Colonic mucosa (tissue), 4 donors: ENCODE measurements at places on chromosomes 6 and 20. TPM values are rescaled to one million over a fixed set of nuclear protein-coding genes. Genes with fewer than 3 reads are reported as not detected.

GRCh38 chr20:38033330-38034107 is at the start of the genes RPRD1B and TTI1:
Gene RPRD1B (plus strand): TSS chr20:38033746. CDS start chr20:38033948, 202 bp downstream.
Gene TTI1 (minus strand): TSS chr20:38033456. CDS start chr20:38013816, 19,640 bp downstream.
- peak within 1 kb of the TSS; percentile 88 for H3K27ac ChIP-seq
- peak; percentile 94 for DNase-seq
- H3K4me1 ChIP-seq: peaks cover 8% of the 10 kb centered on the region
- H3K36me3 ChIP-seq: no peaks in the 10 kb centered on the region
- peak within 1 kb of the TSS; percentile 99 for H3K4me3 ChIP-seq

DNA sequence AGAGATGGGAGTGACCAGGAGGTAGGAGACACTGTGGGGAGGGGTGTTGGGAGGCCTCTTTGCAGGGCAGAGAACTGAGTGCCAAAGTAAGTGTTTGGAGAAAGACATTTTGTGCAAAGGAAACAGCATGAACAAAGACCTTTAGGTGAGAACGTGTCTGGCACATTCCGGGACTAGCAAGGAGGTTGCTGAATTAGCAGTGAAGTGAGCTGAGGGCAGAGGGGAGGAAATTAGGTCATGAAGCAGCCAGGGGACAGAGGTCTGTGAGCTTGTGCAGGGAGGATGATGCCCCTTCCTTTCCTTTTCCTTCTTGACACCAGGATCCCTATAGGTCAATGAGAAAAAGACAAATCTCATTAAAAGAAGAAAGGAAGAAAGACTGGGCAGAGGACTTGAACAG is 21.4 kb upstream of the AHCY start:
- DNase-seq: no peak
- no peaks in the 10 kb centered on the region for H3K36me3 ChIP-seq
- no peak overlapping the region for H3K4me3 ChIP-seq
- no peaks in the 10 kb centered on the region for H3K4me1 ChIP-seq
- no peak overlapping the region for H3K27ac ChIP-seq

GRCh38 chr20:35146920-35147574 is at the start of gene EDEM2:
Gene EDEM2 (minus strand): TSS chr20:35147336. CDS start chr20:35147258, 78 bp downstream.
- peak; percentile 96 for DNase-seq
- peak within 1 kb of the TSS; percentile 66 for H3K4me3 ChIP-seq

GRCh38 chr20:43492101-43492500 is 15.4 kb upstream of the L3MBTL1 start:
- no peak for DNase-seq
- no peaks in the 10 kb centered on the region for H3K4me1 ChIP-seq
- H3K27me3 ChIP-seq: no peaks in the 10 kb centered on the region
- no peak overlapping the region for H3K4me3 ChIP-seq
- no peak overlapping the region for H3K27ac ChIP-seq

DNA sequence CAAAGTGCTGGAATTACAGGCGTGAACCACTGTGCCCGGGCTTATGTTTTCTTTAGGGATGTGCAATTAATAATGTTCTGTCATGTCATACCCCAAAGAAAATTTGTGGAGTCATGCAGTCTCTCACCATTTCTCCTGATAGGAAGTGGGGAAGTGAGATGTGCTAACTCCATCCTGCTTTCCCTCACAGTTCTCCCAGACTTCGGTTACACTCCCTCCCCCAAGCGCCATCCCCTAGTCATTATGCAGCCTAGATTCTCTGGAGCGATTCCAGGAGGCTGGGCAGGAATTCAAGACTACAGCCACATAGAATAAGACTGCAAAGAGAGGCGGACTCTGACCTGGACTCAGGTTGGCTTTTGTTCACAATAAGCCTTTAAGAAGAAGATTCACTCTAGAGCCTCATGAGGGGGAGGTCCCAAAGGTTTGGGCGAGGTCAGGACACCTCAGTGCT is 271.4 kb downstream of the ALDH8A1 start:
- no peak overlapping the region for H3K4me3 ChIP-seq
- peaks cover 5% of the 10 kb centered on the region for H3K4me1 ChIP-seq
- DNase-seq: peak; percentile 93
- H3K27ac ChIP-seq: peak overlapping the region; percentile 13
- no peaks in the 10 kb centered on the region for H3K36me3 ChIP-seq

ATF6B gene
- total RNA-seq: 131 TPM

PTGIS gene
- 0.94 TPM for total RNA-seq

PCIF1 gene
- 33.6 TPM for total RNA-seq
